ENCODE measurements at places on chromosomes 1 and 21. TPM values are rescaled to one million over a fixed set of nuclear protein-coding genes. Genes with fewer than 3 reads are reported as not detected.

AMPD1 gene
- total RNA-seq: not detected

USP16 gene
- 9.1 TPM for total RNA-seq

CCDC185 gene
- total RNA-seq: not detected

RABGGTB gene
- 69.1 TPM for total RNA-seq

TSPEAR gene
- not detected for total RNA-seq

RIMS3 gene
- not detected for total RNA-seq

CLIC6 gene
- not detected for total RNA-seq

ALX3 gene
- not detected for total RNA-seq

BRINP3 gene
- total RNA-seq: not detected

GJA4 gene
- total RNA-seq: not detected

LTN1 gene
- 6.3 TPM for total RNA-seq

FMO2 gene
- total RNA-seq: not detected

COQ8A gene
- 41.0 TPM for total RNA-seq

PADI4 gene
- total RNA-seq: not detected

TEDDM1 gene
- total RNA-seq: not detected

HCRTR1 gene
- not detected for total RNA-seq

All from HT-29 (cell line).